ENCODE measurements at places on chromosomes 4 and X. TPM values are rescaled to one million over a fixed set of nuclear protein-coding genes. Genes with fewer than 3 reads are reported as not detected.

DNA sequence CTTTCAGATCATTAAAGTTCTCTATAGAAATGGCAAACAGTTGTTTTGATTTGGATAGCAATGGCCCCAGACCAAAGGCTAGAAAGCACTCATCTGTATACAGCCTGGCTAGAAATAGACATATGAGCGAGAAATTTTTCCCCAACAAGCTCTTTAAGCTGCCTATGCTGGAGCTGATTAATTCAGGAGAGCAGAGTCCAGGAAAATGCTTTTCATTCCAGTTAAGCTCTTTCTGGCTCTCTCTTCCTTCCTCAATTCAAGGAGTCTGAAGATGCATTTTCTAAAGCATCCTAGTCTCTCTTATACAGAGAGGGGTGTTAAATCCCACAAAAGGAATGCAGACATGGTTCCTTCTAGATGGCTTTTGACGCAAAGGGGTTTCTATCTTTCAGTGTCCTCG, 141.7 kb upstream of the RAI2 start:
- peak overlapping the region; percentile 67 for H3K27ac ChIP-seq
- no peaks in the 10 kb centered on the region for H3K27me3 ChIP-seq
- no peak overlapping the region for H3K4me3 ChIP-seq
- no peak for DNase-seq

DNA sequence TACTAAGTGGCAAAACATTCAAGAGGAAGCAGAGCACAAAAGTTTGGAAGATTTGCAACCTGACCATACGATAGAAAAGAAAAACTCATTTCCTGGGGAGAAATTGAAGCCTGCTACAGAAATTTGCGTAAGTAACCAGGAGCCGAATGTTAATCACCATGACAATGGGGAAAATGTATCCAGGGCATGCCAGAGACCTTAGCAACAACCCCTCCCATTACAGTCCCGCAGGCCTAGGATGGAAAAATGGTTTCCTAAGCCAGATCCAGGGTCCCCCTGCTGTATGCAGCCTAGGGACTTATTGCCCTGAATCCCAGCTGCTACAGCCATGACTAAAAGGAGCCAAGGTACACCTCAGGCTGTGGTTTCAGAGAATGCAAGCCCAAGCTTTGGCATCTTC, 472.2 kb upstream of the KLHL4 start:
- no peaks in the 10 kb centered on the region for H3K4me1 ChIP-seq
- H3K4me3 ChIP-seq, result no peak overlapping the region
- H3K27me3 ChIP-seq, result no peaks in the 10 kb centered on the region
- H3K27ac ChIP-seq, result no peak overlapping the region

DNA sequence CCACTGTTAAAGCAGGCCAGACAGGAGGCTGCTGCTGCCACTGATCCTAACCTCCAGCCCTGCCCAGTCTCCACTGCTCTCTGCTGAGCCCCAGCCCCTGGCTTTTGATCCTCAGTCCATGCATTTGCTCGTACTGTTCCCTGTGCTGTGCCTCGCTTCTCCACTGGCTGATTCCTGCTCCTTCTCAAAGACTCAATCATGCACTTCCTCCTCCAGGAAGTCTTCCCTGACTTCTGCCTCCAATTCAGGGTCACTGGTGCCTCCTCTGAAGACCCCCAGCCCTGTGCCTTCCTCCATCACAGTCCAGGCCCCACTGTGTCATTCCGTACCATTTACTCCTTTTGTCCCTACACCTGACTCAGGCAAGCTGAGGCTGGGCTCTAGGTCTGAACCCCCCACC, 230.6 kb upstream of the PSAPL1 start:
- no peak overlapping the region for H3K27ac ChIP-seq
- H3K27me3 ChIP-seq, result peaks cover 7% of the 10 kb centered on the region
- H3K36me3 ChIP-seq, result no peaks in the 10 kb centered on the region
- no peak for DNase-seq
- H3K4me3 ChIP-seq, result no peak overlapping the region

CYLC1 gene
- not detected for total RNA-seq

DNA sequence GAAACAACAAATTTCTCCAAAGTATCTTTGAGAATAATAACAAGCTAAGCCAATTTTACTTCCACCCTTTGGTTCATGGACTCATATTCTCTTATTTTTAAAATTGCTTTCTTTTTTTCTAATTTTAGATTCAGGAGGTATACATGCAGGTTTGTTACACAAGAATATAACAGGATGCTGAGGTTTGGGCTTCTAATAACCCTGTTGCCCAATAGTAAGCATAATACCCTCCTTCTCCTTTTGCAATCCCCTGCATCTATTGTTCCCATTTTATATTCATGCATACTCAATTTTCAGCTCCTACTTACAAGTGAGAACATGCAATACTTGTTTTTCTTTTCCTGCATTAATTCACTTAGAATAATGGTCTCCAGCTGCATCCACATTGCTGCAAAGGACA, 202.3 kb upstream of the FSTL5 start:
- no peak overlapping the region for H3K27ac ChIP-seq
- H3K4me1 ChIP-seq, result no peaks in the 10 kb centered on the region
- no peak overlapping the region for H3K4me3 ChIP-seq
- H3K27me3 ChIP-seq, result no peaks in the 10 kb centered on the region
- H3K36me3 ChIP-seq, result no peaks in the 10 kb centered on the region
- DNase-seq, result no peak

DNA sequence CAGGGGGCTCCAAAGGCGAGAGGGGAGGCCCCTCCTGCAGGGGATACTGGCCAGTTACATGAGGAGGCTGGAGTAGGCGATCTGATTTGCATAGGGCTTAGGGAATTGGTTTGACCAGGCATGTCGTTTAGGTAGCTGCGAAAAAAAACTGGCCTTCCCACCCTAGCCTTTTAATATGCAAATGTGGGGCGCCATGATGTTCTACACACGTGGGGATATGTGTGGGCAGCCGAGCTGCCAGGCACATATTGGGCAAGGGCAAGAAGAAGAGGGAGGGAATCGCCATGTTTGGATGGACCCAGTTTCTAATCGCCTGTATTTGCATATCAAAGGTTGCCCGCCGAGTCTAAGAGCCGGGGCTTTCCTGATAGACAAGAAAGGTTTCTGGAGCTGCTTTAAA, 121.3 kb downstream of the PRKX start:
- DNase-seq, result no peak
- no peak overlapping the region for H3K27ac ChIP-seq
- H3K4me1 ChIP-seq, result no peaks in the 10 kb centered on the region
- H3K4me3 ChIP-seq, result peak overlapping the region; percentile 44
- peaks cover 3% of the 10 kb centered on the region for H3K36me3 ChIP-seq
- no peaks in the 10 kb centered on the region for H3K27me3 ChIP-seq

ZDHHC15 gene
- 3.0 TPM for total RNA-seq

JAKMIP1 gene
- not detected for total RNA-seq

DNA sequence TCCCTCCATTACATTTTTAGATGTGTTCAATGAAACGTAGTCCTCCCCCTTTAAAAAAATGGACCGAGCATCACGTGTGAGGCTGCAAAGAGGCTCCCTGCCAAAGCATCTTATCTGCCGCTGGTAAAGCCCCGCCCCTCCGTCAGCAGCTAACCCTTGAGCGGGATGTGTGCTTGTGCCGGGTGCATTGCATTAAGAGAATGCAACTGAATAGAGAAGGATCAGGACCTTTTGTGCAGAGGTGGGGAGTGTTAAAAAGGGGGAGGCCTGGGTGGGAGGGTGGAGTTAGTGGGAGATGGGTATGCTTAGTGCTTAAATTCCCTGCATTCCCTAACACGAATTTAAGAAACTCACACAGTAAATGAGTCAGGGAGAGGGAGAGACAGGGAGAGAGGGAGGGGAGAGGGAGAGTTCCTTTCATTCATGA, 66.0 kb downstream of the TBL1X start:
- no peak for DNase-seq
- no peaks in the 10 kb centered on the region for H3K27me3 ChIP-seq
- peak overlapping the region; percentile 87 for H3K27ac ChIP-seq
- peaks cover 52% of the 10 kb centered on the region for H3K4me1 ChIP-seq
- peak overlapping the region; percentile 32 for H3K4me3 ChIP-seq

- H3K4me3 ChIP-seq, result peak within 1 kb of the TSS; percentile 77
- DNase-seq, result peak; percentile 64
- no peaks in the 10 kb centered on the region for H3K4me1 ChIP-seq
Measured at GRCh38 chrX:104565791-104566680, at the start of gene IL1RAPL2. Gene IL1RAPL2 (plus strand): TSS chrX:104566199.

DNA sequence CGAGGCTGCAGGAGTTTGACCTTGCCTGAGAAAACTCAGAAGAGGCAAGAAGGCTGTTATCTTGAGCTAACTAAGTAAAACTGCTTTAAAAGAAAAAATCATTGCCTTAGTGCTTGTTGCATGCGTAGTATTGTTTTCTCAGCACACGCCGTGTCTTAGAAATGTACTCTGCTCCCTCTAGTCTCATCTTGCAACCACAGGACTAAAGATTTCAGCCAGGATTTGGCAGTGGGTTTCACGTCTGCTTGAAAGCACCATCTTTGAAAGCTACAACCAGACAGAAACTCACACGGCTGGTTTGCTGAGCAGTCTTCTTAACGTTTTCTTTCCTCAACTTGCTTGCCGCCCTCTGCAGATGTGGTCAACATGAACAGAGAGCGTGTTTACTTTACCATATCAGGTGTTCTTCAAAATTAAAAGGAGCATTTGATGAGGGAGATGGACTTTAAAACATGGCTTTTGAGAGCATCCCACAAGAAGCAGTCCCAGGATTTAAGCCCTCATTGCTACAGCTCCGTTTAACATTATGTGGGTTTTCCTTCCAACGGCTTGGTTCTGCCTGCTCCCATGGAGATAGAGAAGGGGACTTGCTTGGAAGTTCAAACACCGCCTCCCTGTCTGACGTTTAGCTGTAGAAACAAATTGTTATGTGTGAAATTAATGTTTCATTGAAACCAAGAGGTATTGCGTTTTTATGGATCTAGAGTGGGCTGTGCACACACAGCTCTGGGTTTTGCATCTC, 3.4 kb downstream of the SORCS2 start:
- H3K4me1 ChIP-seq, result peaks cover 34% of the 10 kb centered on the region
- H3K27ac ChIP-seq, result no peak overlapping the region
- no peak for DNase-seq
- H3K4me3 ChIP-seq, result no peak overlapping the region
- no peaks in the 10 kb centered on the region for H3K36me3 ChIP-seq

DNA sequence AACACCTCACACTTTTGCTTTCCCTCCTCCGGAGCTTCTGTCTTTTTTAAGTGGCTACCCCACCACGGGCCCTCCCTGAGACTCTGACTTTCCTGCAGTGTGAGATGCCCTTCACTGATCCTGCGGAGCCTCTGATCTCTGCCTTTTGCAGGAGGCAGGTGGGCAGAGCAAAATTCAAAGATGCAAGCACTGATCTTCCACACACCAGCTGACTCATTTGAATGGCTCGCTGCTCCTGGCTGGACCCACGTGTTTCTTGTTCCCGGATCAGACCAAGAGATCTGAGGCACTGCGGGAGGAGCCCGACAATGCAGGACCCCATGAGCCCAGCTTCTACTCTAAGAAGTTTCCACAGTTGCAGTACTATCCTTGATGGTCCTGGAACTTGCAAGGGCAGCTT, 1607.9 kb upstream of the TENM3 start:
- H3K4me1 ChIP-seq, result peaks cover 33% of the 10 kb centered on the region
- no peaks in the 10 kb centered on the region for H3K36me3 ChIP-seq
- DNase-seq, result no peak
- no peak overlapping the region for H3K4me3 ChIP-seq

GRCh38 chr4:152535360-152535902, 461 bp downstream of the FBXW7 start:
- no peaks in the 10 kb centered on the region for H3K27me3 ChIP-seq
- DNase-seq, result no peak
- peak overlapping the region; percentile 95 for H3K4me3 ChIP-seq
- H3K4me1 ChIP-seq, result peaks cover 41% of the 10 kb centered on the region
- peak overlapping the region; percentile 99 for H3K27ac ChIP-seq

DNA sequence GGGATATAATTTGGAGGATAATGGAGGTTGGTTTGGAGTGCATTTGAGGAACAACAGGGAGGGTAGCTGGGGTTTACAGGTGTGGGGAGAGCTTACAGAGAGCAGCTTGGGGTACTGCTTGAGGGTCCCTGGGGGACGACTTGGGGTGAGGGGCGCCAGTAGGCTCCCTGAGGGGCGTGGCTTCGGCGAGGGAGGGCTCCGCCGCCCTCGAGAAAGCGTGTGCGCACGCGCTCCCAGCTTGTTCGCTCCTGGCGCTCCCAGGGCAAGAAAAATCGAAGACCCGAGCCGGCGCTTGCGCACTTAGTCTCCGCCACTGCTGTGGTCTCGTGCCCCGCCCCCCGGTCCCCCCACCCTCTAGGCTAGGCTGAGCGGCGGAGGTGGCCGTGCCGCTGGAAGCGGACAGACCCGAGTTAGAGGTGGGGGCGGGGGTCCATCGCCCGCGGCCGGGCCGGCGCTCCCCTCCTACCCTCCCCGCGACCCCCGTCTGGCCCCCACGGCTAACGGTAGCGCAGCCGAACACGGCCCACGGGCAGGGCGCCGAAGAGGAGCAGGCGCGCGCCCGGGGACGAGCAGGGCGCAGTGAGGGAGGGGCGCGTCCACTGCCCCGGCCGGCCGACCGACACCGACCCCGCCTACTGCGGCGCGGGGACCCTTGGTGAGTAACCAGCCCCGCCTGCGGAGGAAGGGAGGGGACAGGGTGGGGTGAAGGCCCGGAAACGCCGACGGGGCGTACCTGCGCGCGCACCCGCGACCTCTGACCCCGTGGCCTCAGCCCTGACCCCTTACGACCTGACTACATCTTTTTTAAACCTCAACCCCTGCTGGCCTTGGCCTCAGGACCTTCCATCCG, 5.4 kb upstream of the CCDC120 start:
- H3K4me1 ChIP-seq, result peaks cover 25% of the 10 kb centered on the region
- DNase-seq, result peak; percentile 60
- peak overlapping the region; percentile 80 for H3K27ac ChIP-seq
- H3K36me3 ChIP-seq, result no peaks in the 10 kb centered on the region

SERPINA7 gene
- total RNA-seq, result not detected

HTRA3 gene
- total RNA-seq, result 27.9 TPM

GRCh38 chrX:16743604-16744325, 24.4 kb downstream of the SYAP1 start:
- no peak overlapping the region for H3K4me3 ChIP-seq
- DNase-seq, result no peak
- no peaks in the 10 kb centered on the region for H3K4me1 ChIP-seq
- no peaks in the 10 kb centered on the region for H3K27me3 ChIP-seq

- no peak overlapping the region for H3K4me3 ChIP-seq
- H3K36me3 ChIP-seq, result no peaks in the 10 kb centered on the region
- H3K27me3 ChIP-seq, result no peaks in the 10 kb centered on the region
- H3K27ac ChIP-seq, result no peak overlapping the region
- DNase-seq, result no peak
- peaks cover 10% of the 10 kb centered on the region for H3K4me1 ChIP-seq
Measured at GRCh38 chr4:35963383-35963782, 280.9 kb downstream of the ARAP2 start.

- no peaks in the 10 kb centered on the region for H3K27me3 ChIP-seq
- no peak overlapping the region for H3K27ac ChIP-seq
- no peak for DNase-seq
- peaks cover 12% of the 10 kb centered on the region for H3K4me1 ChIP-seq
Measured at GRCh38 chr4:184544788-184545409, 70.5 kb upstream of the IRF2 start.

- peak overlapping the region; percentile 57 for H3K27ac ChIP-seq
- H3K4me1 ChIP-seq, result peaks cover 39% of the 10 kb centered on the region
- peaks cover 17% of the 10 kb centered on the region for H3K36me3 ChIP-seq
- no peak overlapping the region for H3K4me3 ChIP-seq
- H3K27me3 ChIP-seq, result no peaks in the 10 kb centered on the region
- DNase-seq, result peak; percentile 45
Measured at GRCh38 chr4:151169223-151169622, 69.8 kb downstream of the RPS3A start.

ADRA2C gene
- 1.9 TPM for total RNA-seq
